NCI-H345 (cell line): ENCODE measurements at places on chromosomes 1 and 21.

DNA sequence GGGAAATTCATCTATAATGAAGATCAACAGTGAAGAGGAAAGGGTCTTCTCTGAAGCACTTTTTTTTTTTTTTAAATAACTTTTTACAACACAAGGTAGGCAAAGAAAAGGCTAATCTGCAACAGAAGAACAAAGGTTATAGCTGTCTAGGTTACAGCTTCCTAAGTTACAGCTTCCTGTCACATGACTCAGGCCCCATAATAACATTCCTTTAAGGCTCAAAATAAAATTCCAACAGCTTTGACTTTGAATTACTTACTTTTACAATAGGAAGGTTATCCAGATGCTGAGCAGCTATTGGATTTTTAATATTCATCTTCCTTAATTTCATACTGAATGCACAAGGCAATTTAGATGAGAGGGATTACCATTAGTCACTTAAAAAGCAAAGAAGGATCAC, 40.4 kb upstream of the TMEM61 start:
- no peak for DNase-seq

DNA sequence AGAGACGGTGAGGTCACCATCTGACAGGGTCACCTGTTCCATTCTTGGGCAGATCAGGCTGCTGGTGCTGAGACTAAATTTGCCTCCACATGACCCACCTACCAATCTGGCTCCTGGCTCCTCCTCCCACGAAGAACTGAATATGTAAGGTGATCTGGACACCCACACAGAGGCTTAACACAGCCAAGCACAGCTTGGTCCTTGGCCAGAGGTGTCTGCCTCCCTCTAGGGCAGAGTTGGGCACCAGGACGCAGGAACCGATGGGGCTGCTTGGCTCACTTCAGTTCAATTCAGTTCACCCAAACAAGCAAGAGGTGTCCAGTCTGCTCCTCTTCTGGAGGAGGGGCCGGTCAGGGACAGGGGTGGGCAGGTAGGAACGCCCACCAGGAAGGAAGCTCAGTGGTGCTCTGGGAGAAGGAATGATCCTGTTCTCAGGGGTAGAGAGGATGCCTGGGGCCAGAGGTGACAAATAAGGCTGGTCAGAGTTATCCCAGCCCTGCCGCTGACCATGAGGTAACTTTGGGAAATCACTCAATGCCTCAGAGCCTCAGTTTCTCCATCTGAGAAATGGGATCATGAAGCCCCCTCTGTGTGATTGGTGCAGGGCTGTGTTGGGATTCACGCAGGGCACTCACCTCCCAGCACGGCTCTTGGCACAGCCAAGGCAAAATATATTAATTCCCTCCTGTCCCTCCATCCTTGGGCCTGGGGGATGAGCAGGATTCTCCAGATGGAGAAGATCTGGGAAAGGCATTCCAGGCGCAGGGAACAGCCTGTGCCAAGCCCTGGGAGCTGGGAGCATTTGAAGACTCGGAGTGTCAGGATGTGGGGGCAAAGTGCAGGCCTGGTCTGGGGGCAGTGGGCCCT, 284.5 kb downstream of the PTPRU start:
- DNase-seq: no peak

DNA sequence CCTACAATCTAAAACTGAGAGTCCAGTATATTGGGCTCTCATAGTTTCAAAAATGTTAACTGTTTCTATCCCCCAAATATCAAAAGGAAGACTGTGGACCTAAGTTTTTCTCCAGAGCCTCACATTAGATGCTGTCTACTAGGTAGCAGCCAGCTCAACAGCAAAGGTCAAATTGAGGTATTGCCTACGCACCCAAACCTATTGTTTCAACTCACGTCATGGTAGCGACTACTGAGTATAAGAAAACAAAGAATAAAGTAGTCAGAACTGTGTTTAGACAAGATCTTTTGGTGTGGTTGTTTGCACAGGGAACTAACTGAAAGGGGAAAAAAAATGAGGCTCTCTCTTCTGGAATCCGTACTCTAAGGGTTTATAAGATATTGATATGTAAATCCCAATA, 173.2 kb downstream of the LBR start:
- DNase-seq: no peak

- no peak for DNase-seq
Measured at GRCh38 chr1:36273024-36273423, 33.1 kb upstream of the SH3D21 start.

DNA sequence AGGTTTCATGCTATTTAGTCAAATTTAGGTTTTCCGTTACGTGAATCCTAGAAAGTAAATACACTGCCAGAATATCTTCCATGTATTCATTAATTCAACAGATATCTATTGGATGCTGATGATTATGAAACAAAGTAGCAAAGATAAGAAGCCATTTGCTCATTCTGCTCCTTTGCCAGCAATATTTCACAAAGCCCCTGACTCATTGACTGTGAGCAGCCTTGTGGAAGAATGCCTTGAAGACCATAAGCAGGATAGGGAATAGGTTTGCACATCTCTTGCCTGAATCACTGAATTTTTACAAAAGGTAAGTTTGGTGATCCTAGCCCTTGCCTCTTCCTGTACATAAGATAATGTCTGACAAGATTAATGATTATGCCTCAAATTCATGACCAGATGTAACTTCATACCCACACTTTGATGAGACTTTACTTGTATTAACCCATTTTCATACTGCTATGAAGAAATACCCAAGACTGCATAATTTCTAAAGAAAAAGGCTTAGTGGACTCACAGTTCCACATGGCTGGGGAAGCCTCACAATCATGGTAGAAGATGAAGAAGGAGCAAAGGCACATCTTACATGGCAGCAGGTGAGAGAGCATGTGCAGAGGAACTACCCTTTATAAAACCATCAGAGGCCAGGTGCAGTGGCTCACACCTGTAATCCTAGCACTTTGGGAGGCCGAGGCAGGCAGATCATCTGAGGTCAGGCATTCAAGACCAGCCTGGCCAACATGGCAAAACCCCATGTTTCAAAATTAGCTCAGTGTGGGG, 1.6 kb upstream of the PIGK start:
- DNase-seq: no peak

DNA sequence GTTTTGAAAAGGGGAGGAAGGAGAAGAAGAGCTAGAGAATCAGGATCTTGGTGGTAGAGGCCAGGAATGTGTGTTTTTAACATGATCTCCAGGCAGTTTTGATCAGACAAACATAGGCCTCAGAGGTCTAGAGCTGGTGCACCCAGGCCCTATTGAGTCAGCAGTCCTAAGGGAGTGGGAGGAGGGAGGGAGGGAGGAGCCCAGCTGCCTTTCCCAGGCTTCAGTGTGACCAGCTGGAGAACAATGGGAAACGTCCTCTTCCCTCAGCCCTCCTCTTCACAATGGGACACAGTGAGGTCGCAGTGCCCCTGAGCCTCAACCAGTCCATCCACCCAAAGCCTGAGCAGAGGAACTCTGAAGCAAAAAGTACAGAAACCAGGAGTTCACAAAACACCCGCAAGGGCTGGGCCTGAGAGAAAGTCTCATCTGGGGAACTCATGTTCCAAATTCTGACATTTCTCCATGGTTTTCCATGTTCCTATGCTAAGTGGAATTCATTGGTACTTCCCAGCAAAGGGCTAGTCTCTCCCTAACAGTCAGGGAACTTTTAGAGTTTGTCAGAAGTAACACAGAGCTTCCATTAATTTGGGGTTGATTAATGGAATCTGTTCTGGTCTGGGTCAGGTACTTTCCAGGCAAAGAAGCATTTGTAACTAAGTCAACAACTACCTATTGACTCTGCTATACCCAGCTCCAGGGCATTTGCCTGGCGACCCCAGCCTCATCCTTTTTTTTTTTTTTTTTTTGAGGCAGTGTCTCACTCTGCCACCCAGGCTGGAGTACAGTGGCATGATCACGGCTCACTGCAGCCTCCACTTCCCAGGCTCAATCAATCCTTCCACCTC, 37.5 kb downstream of the ELAPOR1 start:
- DNase-seq: peak; percentile 28

- no peak for DNase-seq
Measured at GRCh38 chr1:94614996-94615395, 73.4 kb upstream of the F3 start.

- DNase-seq: no peak
Measured at GRCh38 chr1:1211541-1212441, 2.2 kb downstream of the TNFRSF4 start.

- DNase-seq: no peak
Measured at GRCh38 chr1:45908611-45909140, 105.3 kb downstream of the MAST2 start.

DNA sequence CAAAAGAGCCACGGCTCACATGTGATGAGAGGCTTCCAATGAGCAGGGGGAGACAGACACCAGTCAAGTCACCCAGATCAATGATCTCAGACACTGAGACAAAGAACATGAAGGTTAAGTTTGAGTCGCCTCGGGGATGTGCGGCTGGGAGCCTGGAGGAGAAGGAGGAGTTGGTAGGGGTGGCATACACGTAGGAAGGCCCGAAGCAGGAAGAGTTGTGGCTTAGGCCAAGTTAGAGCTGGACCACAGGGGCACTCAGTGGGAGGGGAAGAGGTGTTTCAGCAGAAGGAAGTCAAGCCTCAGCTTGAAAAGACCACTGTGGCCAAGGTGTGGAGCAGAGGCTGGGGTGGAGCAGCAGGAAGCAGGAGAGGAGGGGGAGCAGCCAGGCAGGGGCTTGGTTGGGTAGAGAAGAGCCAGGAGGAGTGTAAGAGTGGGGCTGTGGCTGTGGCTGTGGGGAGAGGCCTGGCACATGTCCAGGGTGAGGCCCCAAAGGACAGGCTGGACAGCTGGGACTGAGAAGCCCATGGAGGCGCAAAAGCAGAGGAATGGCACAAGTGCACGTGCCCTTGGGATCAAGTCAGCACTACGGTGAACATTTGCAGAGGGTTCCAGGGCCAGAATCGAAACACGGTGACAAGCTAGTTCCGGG, 27.6 kb downstream of the CTNNBIP1 start:
- no peak for DNase-seq

DNA sequence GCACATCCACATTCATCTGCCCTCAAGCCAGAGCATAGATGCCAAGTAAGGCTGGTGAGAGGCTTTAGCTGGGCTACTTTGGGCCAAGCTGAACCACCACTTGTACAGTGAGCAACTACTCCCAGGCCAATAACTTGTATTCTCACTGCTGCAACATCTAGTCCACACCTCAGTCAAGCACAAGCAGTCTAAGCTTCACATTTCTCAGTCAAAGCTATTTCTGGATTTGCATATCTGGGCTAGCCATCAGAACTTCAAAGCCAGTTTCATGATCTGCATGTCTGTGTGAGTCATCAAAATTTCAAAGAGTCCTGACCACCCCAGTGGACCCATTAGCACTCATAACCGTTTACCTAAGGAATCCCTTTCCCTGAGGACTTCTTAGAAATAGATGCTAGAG, 77.7 kb upstream of the DIRAS3 start:
- no peak for DNase-seq

DNA sequence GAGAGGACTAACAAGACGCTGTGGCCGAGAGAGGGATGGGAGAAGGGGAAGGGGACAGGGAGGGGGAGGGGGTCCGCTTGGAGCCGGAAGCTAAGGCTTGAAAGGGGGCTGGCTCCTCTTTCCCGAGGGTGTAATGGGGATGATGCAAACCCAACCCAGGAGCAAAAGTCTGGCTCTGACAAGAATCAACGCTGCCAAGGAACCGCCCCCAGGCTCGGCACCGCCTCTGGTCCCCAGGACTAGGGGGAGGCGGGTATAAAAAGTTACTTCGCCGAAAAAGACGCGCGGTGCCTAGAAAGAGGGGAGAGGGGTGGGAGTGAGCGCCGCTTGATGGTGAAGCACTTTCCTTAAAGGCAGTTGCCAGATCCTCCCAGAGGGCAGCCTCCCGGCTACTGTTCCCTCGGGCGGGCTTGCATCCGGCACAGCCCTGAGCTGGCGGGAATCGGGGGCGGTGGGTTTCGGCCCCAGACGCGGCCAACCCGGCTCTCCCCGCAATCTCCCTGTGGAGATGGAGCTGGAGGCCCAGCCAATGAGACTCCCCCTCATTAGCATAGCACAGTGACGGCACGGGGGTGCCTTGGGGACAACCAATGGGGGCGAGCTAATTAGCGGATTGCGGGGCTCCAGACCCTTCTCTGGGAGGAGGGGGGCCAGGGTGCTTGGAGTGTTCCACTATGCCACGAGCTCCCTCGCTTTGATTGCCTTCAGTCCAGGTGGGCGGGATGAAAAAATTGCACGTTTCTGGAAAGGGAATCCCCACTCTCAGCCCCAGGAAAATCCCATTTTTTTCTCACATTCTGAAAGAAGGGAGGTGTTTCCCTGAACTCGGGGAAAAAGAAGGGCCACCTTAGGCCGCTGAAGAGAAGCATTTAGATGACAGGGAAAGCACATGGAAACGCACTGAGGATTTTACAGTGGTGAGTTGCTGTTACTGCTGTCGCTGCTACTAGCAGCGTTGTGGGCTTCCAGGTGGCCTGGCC, at the start of gene KCNT2:
Gene KCNT2 (minus strand): TSS at position 51 of the 980 bp plus-strand sequence. CDS start 131 bp downstream, outside the sequence.
- DNase-seq: peak; percentile 71

DNA sequence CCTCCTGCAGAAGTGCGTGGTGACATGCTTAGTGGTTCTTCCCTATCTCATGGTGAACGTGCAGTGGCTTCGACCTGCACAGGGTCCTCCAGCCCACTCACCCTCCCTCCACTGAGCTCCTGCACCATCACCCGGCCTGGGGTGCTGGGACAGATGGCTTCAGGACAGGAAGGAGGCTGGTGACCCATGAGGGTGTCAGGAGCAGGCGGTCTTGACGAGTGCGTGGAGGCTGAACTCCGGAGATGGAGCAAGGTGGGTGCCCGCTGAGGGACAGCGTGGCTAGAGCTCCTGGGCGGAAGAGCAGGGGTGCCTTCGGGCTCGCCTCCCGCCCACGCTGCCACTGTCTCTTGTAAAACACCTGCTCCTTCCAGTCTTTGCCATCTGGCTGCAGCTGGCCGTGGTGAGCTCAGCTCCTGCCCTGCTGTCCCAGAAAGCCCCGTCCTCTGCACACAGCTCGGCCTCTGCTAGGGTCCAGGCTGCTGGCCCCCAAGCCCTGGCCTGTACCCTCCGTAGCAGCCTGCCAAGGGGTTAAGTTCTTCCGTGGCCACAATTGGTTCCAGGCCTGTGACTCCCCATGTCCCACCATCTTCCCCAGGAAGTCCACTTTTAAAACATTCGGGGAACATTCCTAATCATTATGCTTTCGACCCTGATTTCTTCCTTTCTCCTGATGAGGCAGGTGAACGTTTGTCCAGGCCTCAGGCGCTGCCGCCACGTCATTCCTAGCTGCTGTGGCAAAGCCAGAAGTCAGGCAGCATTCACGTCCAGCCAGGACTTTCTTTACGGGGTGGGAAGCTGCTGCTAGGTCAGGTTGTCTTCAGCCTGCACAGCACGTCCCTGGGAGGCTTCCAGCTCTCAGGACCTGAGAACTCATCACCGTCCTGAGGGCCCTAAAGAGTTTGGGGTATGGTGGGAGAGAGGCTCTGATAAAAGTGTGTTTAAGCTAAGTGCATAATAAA, 8.1 kb downstream of the KRTAP10-1 start:
- no peak for DNase-seq
